A673 (cell line): ENCODE measurements at places on chromosomes 5 and 9.
A peak's percentile ranks its signal among the peaks of the same experiment; 100 is the strongest.

- no peak for DNase-seq
These were observed 185.7 kb downstream of the GAPVD1 start for GRCh38 chr9:125447202-125447802.

DNA sequence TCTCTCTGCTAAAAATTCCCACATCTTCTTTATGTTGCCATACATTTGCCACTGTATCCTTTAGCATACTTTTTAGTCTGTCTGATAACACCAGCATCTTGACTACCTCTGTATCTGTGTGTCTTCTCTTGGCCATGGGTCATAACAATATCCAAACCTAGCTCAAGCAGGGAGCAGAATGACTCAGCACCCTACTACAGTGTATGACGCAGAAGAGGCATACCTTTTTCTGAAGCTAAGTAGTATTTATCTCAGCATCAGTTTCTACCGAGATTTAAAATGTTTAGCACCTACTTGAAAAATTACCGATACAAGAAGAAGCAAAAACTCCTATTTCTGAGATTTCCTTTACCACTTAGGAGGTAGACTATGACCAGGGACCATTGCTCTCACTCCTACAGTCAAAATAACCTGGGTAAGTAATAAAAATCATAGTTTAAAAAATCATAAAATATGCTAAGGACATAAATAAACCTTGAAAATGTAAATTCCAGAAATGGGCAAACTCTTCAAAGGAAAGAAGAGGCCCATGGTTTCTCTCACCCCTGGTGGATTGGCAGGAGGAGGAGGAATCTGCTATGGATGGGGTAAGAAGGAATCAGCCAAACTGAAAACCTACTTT, 286.5 kb downstream of the MAST4 start:
- DNase-seq: no peak

DNA sequence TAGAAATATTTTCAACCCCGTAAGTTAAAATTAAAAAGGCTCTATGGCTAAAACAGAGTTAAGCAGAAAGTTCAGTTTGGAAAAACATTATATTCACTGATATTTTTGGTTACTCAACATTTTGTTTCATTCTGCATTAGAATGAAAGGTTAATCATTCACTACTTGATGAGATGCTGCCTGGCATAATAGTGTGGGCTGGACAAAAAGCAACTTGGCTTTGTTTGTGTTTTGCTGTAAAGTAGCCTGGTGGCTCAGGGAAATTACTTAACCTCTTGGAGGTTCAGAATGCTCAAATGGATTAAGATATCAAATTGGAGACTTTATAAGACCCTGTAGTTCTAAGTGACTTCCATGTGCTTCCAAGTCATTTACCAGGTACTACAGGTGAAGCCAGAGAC, 367.4 kb upstream of the TRPC7 start:
- DNase-seq: no peak

- DNase-seq: no peak
These were observed 28.5 kb upstream of the IFNA14 start for GRCh38 chr9:21268347-21268657.

GRCh38 chr5:163574472-163575440, 69.3 kb downstream of the MAT2B start:
- DNase-seq: peak; percentile 69

- DNase-seq: no peak
These were observed 33.7 kb downstream of the FGF18 start for GRCh38 chr5:171453056-171453725.

- no peak for DNase-seq
These were observed 102.3 kb downstream of the ZNF608 start for GRCh38 chr5:124644138-124644537.

- no peak for DNase-seq
These were observed 137.4 kb downstream of the MED27 start for GRCh38 chr9:131942146-131942720.

DNA sequence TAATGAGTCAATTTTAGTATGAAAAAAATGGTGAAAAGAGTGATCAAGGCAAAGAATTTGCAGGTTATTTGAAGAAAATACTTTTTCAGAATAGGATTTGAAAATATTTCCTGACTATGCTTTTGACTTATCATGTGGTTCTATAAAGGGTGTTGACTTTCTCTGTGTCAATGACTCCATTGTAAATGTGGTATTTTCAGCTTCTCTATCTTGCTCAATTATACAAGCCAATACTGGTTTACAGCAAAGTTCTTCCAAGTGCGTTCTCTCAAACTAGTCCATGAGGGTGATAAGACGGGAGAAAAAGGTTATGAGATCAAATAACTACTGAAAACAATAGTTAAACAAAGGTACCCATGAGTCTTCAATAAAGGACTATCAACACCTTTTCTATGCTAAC, 21.7 kb downstream of the IL33 start:
- DNase-seq: no peak

- DNase-seq: peak; percentile 4
These were observed 34.6 kb downstream of the PKD2L2 start for GRCh38 chr5:137923856-137924255.

GRCh38 chr5:177169271-177169670, 35.7 kb downstream of the NSD1 start:
- no peak for DNase-seq

DNA sequence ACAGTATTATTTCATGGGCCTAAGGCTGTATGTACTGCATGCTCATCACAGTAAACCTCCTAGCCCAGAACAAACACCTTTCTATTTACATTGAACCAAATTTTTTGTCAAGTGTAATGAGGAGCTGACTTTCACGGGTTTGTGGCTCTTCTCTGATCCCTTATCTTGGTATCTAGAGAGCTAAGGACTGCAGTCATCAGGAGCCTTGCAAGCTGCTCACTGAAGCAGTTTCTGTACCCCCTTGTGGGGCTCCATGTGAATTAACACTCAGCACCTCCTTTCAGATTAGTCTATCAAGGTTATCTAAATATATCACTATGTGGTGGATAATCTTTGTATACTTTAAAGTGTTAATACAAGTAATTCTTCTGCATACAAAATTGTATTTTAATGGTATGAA, 108.2 kb downstream of the AUH start:
- DNase-seq: no peak

- peak; percentile 54 for DNase-seq
These were observed 474.9 kb upstream of the CDH10 start for GRCh38 chr5:25119650-25120049.

DNA sequence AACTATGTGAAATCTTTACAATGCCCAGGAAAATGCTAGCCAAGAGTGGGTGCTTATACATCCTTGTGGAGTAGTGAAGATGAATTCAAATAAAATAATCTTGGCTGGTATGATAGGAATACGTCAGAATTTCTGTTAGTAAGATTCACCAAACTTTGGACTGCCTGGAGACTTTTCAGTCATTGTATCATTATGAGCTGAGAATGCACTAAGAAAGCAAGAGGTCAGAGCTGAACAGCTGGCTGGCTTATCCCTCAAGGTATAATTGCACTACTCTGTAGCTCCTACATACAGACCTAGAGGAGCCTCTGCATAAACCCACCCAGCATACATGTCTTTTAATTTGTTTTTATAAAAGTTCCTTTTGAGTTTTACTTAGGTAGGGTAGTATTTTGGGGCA, 568.5 kb upstream of the RIOK2 start:
- DNase-seq: no peak

DNA sequence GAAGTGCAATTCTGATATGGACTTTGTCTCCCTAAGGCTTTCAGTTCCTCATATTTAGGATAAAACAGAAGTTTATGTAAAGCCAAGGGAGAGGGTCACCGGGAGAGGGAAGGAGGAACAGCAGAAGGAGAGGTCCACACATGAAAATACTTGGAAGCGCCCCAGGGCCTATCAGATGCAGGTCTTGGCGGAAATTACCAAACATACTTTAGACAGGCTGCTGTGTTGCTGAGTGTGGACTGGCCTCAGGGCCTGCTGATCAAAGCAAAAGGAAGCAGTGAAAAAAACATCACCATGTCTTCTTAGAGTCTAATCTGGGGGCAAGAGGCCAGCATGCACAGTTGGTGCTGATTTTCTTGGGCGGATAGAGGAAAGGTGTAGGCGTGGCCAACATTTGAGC, 14.1 kb upstream of the NTRK2 start:
- no peak for DNase-seq

GRCh38 chr9:121581786-121582600, 69.4 kb upstream of the DAB2IP start:
- DNase-seq: no peak

DNA sequence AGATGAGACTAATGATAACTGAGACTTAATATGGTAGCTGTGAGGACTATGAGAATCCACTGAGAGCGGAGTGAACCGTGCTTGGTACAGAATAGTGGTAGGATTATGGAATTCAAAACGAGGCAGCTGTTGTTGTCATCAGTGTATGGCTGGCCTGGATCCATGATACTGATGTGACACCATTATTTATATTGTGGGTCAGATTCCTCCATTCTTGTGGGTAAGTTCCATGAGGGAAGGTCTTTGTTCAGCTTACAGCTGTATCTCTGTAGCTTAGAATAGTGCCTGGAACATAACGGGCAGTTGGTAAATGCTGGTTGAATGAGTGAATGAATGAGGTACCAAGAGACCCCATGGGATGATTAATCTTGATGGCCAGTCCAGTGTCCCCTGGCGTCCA, 61.8 kb downstream of the ACER2 start:
- no peak for DNase-seq

GRCh38 chr9:90826326-90827020, 24.9 kb downstream of the SYK start:
- no peak for DNase-seq

GRCh38 chr9:116154976-116155697, 1.5 kb downstream of the PAPPA start:
- DNase-seq: peak; percentile 69

GRCh38 chr9:109107402-109108240, 12.1 kb downstream of the TMEM245 start:
- DNase-seq: no peak

- peak; percentile 24 for DNase-seq
These were observed 2.8 kb upstream of the OR2V1 start for GRCh38 chr5:181133610-181134231.

DNA sequence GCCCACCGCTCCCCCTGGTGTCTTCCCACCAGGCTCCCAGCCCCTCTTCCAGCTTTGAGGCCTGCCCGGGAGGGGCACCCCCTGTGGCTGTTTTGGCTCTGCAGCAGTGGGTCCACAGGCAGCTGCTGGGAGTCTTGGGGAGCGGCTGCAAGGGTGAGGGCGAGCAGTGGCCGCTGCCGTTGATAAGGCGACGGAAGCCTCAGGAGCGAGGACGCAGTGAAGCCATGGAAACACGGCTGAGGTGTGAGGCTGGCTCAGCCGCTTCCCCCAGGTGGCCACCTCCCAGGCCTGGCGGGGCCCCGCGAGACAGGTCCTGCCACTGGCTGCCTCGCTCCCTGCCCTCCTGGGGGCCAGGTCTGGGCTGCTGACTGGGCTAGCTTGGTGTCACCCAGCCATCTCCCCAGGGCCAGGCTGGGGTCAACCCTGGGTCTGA, 41.5 kb downstream of the CXXC5 start:
- no peak for DNase-seq

GRCh38 chr5:96129276-96129675, 167.6 kb upstream of the ELL2 start:
- DNase-seq: no peak

DNA sequence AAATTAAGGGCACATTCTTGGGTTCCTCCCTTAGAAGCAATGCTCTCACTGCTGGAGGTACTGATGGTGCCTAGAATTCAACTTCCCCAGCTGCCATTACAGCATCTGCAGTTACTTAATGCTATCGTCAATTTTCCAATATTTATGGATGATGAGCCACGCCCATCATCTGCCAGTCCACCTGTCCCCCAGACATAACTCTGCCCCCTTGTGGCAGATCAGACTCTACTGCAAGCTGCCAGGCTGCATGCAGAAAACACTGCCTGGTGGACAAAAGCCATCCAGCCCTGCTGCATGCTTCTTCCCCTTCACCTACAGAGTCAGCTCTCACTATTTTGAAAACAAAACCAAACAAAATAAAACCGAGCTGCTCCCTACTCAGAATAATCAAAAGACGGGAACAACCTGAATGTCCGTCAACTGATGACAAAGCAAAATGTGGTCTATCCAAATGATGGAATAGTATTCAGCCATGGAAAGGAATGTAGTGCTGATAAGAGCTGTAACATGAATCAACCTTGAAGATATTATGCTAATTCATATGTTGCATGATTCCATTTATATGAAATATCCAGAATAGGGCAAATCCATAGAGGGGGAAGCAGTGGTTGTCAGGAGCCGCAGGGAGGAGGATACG, 66.4 kb downstream of the RETREG1 start:
- DNase-seq: peak; percentile 75

DNA sequence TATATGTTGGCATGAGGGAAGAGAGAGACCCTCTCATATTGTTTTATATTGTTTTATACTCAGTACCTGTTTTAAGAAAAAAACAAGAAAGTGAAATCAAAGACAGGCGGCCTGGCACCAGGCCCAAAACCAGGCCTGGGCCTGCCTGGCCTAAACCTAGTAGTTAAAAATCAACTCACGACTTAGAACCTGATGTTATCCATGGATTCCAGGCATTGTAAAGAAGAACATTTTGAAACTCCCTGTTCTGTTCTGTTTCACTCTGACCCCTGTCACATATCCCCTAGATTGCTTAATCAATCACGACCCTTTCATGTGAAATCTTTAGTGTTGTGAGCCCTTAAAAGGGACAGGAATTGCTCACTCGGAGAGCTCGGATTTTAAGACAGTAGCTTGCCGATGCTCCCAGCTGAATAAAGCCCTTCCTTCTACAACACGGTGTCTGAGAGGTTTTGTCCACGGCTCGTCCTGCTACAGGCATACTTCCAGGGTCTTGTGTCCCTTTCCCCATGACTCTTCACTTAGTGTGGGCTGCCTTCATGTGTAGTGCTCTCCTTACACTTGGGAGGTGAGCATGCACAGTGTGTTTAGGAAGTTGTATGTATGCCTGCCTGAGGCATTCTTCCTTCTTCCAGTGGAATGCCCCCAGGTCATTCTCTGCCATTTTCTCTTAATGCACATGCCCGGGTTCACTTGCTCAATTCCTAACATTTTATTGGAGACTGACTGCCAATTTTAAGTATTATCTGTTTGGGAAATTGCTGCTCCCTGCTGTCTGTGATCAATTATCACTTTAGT, 17.8 kb downstream of the TBCA start:
- DNase-seq: no peak

DNA sequence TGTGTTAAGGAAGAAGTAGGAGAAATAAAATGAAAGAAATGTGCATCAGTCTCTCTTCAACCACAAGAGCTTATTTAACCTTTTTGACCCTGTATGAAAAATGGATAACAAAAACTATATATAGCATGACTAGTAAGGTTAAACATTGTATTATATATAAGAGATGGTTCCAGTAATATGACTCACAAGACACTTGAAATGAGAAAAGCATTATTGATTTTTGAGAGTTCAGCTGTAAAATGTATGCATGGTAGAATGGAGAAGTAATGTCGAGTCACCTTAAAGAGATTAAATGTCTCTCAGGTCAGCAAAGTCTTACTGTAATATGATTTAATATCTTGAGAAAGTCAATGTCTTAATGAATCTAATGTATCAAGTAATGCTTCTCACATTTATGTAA, 860.9 kb downstream of the TAF11L14 start:
- DNase-seq: no peak

- no peak for DNase-seq
These were observed 40.4 kb downstream of the EXD3 start for GRCh38 chr9:137382444-137383080.

- no peak for DNase-seq
These were observed 151.2 kb downstream of the TSSK1B start for GRCh38 chr5:113283558-113283957.
